ENCODE measurements at places on chromosomes 11 and 22. TPM values are rescaled to one million over a fixed set of nuclear protein-coding genes. Genes with fewer than 3 reads are reported as not detected.

OR52H1 gene
- not detected for polyA plus RNA-seq

OR5B21 gene
- polyA plus RNA-seq = not detected

VSIG10L2 gene
- polyA plus RNA-seq = not detected

BTBD18 gene
- 0.23 TPM for polyA plus RNA-seq

PGA4 gene
- not detected for polyA plus RNA-seq

SMIM35 gene
- 0.38 TPM for polyA plus RNA-seq

MN1 gene
- polyA plus RNA-seq = not detected

LIPT2 gene
- polyA plus RNA-seq = 15.6 TPM

VSTM5 gene
- 0.06 TPM for polyA plus RNA-seq

KREMEN1 gene
- polyA plus RNA-seq = not detected

LRRC32 gene
- not detected for polyA plus RNA-seq

FOXR1 gene
- polyA plus RNA-seq = not detected

PRR14L gene
- polyA plus RNA-seq = 28.4 TPM

OR4D5 gene
- polyA plus RNA-seq = not detected

JHY gene
- polyA plus RNA-seq = 4.3 TPM

SPON1 gene
- 0.19 TPM for polyA plus RNA-seq

AQP11 gene
- polyA plus RNA-seq = 0.48 TPM
